ENCODE measurements at places on chromosomes 1 and 21.

- no peak for DNase-seq
Measured at GRCh38 chr1:19971664-19972063, 7.8 kb downstream of the PLA2G2A start.

GRCh38 chr1:11868331-11868980, 9.7 kb upstream of the NPPB start:
- DNase-seq = no peak

- DNase-seq = no peak
Measured at GRCh38 chr1:7069931-7070330, 284.7 kb downstream of the CAMTA1 start.

GRCh38 chr1:88935522-88936222, 44.3 kb upstream of the GTF2B start:
- DNase-seq = no peak

DNA sequence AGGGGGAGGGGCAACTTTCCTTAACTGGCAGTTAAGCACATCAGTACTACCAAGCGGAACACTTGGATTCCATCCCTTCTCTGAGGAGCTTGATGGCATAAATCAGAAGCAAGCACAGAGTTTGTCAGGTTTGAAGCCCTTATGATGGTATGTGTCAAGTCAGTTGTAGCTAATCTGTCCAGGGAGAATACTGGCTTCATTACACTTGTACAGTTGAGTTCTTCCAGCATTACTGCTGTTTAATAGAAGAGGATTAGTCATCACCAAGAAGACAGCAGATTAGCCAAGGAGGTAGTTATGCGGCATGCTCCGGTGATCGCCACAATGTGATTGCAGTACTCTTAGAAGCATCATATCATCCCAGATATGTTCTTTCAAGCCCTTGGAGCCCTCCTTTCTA, 2.1 kb upstream of the TDRD5 start:
- DNase-seq = no peak

- DNase-seq = no peak
Measured at GRCh38 chr1:40694353-40694874, 2.9 kb downstream of the NFYC start.

DNA sequence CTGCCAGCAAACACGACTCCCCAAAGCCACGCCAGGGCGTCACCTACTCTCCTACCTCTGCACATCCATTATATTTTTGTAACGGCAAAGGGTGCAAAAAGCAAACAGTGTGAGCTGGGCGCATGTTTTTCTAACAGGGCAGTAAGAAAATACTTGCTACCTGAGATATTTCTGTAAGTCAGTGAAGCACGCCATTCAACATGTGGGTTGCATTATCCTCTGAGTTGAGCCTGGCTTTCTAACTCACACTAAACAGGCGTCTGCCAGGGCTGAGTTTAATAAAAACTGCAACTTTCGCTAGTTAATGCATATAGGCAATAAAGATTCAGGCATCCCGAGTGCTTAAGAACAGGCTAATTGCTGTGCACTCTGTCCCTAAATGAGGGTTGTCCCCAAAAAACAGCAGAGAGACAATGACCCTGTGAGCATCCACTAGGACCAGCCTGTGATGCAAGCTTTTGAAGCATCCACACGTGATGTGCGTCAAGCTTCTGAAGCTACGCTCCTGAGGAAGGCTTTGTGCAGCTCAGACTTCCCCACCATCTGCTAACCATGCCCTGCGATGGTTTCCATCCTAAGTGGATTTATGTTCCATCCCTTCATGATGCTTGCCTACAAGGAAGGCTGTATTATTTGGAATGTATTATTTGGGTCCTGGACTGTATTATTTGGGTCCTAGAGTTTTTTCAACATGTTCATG, 70.0 kb upstream of the SIM2 start:
- DNase-seq = no peak

DNA sequence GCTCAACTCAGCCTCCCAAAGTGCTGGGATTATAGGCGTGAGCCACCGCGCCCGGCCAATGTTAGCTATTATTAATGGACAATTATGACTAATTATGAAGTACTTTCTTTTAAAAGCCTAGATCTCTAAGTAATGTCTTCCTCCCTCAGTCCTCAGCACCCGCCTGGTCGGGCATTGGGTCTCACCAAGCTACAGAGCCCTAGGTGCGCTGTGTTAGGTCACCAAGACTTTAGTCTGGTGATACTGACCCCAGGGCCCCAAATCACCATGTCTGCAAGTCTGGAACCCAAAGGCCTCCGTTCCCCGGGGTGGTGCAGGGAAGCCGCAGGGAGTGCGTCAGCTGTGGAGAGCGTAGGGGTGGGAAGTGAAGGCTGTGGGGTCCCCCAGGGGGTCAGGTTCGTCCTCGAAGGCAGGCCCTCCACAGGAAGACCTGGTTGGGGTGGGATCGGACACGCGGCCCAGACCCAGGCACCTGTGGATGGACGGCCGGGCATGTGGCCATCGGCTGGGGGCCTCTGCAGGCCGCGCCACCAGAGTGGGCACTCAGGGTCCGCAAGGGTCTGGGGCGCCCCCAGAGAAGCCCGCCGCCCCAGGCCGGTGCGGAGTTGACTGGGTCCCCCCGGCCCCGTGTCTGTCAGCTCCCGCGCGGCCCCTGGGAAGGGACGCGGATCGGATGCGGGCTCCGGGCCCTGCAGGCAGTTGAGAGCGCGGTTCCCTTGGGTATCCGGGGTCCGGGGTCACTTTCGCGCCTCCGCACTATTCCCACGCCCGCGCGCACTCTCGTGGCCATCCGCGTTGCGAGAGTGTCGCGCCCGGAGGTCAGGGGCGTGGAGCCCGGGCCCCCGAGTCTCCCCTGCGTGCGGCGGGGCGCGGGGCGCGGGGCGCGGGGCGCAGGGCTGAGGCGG, 710 bp upstream of the PDXK start:
- DNase-seq = no peak

- DNase-seq = no peak
Measured at GRCh38 chr1:21624571-21625389, 44.4 kb downstream of the RAP1GAP start.

DNA sequence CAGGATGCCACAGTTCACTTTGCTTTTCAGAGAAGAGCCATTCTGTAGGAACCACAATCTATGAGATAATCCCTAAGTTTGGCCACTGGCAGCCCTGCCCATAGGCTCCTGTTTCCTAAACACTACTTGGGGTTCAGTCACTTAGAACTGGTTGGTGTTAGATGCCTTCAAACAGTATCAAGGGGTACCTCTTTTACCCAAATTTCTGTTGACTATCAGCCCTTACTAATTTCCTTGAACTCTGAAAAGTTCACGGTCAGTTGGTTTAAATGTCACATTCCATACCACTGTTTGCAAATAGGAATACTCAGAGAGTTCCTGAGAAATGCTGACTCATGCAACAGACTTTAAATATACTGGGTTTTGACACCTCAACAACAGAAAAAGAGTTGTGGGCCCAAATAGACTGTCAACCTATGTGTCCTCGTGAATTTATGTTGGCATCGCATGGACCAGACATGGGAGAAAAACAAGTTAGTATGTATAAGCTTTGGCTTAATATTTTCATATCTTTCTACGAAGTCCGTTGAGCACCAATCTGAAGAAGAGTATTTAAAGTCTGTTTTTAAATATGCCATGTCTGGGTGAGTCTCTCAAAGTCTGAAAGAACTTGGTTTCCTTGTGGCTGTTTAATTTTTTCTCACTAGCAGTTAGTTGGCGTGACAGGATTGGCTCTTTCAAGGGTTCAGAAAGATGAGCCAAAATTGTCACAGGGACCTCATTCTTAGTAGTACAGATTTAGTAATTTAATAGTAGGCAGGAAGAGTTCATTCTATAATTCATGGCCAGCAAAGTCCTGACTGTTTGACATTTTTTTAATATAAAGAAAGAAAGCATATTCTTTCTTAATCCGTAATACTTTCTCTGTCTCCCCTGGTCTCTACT, 56.5 kb upstream of the ZNF326 start:
- no peak for DNase-seq

DNA sequence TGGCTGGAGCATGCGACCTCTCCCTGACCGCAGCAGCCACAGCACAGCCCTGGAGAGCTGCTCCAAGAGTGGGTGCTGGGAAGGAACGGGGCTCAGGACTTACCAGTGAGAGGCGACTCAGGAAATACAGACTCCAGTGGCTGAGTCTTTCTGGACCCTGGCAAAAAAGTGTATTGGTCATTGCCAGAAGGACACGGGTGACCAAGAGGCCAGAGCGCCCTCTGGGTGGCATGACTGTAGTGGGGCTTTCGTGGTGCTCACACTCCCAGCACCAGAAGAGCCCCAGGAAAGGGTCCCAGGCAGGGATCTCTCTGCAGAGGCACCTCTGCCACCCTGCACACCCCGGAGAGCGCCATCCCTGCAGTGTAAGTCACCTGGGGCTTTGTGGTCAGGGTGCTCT, 8.9 kb upstream of the PRDM16 start:
- no peak for DNase-seq

- no peak for DNase-seq
Measured at GRCh38 chr1:161858271-161858670, 92.2 kb downstream of the ATF6 start.

- DNase-seq = no peak
Measured at GRCh38 chr1:170134521-170134920, 11.2 kb upstream of the NTMT2 start.

DNA sequence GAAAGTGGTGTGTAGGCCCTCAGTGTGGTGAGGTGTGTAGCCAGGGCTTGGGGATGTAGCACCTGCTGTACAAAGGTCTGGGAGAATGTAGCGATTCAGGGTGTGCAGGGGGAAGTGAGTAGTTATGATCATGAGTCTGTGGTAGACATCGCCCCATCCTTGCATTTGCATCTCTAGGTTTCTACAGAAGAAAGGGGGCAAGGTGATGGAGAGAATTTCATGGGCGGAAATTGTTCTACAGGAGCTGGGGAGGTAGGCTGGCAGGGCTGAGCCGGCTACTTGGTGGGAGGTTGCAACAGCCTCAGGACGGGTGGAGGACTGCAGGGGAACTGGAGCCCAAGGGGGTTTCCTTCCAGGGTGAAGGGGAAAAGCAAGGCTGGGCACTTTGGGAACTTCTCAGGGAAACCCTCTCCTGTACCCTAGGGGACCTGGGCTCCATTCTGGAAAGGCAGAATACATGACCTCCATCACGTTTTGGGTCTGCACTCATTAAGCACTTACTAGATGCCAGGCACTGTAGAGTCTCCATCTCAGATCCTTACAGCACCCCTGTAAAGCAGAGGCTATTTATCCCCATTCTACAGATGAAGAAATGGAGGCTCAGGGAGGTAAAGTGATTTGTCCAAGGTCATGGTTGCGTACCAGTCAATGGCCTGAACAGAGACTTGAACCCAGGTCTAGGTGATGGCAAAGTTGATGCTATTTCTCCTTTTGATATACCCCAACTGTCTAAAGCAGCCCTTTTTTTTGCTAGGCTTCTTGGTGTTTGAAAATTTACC, 14.5 kb upstream of the TNFRSF1B start:
- DNase-seq = no peak

DNA sequence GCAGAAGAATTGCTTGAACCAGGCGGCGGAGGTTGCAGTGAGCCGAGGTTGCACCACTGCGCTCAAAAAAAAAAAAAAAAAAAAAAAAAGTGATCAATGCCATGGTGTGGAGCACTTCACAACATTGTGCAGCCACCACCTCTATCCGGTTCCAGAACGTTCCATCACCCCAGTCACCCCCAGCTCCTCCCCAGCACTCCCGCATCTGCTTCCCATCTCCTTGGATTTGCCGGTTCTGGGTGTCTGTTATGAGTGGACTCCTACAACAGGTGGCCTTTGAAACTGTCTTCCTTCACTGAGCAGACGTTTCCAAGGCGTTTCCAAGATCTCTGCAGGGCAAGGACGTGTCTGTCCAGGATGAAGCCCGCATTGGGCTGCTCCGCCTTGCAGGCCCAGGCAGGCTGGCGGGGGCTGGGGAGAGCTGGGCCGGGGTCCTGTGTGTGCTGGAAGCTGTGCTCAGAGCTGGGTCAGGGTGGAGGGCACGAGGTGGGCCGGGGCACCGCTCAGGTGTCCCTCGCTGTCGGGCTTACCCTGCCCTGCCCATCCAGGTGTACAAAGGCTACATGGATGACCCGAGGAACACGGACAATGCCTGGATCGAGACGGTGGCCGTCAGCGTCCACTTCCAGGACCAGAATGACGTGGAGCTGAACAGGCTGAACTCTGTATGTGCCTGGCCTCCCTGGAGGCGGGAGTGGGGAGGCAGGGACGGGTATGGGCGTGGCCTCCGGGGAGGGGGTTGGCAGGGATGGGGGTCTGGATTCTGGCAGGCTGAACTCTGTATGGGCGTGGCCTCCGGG, 14.9 kb upstream of the LRRC3 start:
- no peak for DNase-seq

- no peak for DNase-seq
Measured at GRCh38 chr1:118147522-118147921, 37.5 kb downstream of the SPAG17 start.

DNA sequence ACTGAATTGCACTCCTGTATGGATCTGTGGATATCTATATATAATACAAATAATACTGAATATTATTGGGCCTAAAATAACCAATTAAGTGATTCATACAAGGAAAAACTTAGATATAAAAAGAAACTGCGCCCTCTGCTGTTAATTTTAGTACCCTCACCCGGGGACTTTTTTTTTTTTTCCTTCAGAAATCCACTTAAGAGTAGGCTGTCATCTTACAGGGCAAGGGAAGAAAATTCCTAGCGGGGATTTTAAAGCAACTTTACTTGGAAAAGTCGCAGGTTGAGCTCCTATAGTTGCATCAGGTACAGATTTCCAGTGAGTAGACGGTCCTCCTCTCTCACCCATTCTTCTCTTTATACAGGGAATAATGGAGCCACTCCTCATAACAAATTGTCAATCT, 1.3 kb downstream of the NTNG1 start:
- no peak for DNase-seq

DNA sequence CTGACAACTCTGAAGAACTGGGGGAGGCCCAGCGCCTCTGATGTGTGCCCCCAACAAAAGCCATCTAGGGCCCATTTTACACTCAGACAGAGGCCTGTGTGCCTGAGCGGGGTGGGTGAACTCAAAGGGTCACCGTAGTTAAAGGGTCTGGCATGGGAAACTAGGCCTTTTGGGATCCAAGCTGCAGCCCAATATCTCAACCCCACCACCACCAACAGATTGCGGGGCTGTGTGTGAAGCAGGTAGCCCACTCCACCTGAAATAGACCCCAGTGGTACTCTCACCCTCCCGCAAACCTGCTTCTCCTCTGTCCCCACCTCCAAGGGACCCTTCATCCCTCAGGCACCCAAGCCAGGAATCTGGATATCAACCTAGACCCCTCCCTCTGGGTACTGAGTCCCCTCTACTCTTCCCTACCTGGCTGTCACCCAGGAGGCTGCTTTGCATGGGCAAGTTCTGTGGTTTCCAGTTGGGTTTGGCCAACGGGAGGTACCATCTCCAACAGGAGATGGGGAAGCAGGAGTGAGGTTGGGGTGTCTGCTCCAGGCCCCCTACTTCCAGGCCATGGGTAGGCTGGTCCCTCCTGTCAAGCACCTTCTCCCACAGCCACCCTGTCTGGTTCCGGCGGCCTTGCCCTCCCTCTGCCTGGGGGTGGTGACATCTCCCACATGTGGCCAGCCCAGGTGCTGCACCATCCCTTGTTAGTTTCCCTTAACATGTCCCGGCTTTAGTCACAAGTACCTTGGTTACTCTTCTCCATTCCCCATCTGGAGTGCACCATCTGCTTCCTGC, 35.2 kb upstream of the LRP8 start:
- DNase-seq = no peak
